ENCODE measurements at places on chromosomes 16 and 17.
A peak's percentile ranks its signal among the peaks of the same experiment; 100 is the strongest.

- DNase-seq, result peak; percentile 99
Observed at GRCh38 chr17:65154770-65155589, 17.8 kb downstream of the RGS9 start.

- no peak for DNase-seq
Observed at GRCh38 chr16:79267781-79268180, 332.8 kb downstream of the MAF start.

DNA sequence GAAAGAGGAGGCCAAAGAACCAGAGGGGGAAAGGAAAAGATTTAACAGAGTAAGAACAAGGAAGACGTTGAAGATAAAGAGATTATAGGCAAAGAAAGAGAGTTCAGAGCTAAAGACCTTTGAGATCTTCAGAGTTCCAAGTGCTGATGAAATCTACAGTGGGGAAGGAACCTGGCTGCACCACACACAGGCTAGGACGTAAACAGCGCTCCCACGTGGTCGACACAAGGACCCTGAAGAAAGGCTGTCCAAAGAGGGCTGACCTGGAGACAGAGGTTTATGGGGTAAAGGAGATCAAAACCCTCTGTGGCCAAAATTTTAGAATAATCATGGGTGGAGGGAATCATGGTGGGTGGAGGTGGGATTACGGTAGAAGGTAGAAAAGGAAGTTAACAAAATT, 121.6 kb downstream of the PMP22 start:
- DNase-seq, result no peak

GRCh38 chr16:88481851-88482250, 28.8 kb downstream of the ZFPM1 start:
- DNase-seq, result no peak

GRCh38 chr17:48505788-48506187, 25.0 kb downstream of the HOXB1 start:
- DNase-seq, result peak; percentile 32

DNA sequence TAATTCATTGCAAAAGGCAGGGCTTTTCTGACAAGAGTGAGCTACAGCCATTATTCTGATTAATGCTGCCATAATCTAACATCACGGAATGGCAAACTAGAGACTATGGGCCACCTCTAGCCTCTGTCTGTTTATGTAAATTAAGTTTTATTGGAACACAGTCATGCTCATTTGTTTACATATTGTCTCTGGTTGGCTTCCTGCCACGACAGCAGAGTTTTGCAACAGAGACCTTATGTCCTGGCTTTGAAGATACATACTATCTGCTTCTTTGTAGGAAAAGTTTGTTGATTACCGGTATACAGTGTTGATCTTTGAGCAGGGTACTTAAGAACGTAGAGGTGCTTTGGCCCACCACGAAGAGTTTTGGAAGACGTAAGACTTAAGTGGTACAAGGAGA, 715.9 kb upstream of the RBFOX1 start:
- no peak for DNase-seq

DNA sequence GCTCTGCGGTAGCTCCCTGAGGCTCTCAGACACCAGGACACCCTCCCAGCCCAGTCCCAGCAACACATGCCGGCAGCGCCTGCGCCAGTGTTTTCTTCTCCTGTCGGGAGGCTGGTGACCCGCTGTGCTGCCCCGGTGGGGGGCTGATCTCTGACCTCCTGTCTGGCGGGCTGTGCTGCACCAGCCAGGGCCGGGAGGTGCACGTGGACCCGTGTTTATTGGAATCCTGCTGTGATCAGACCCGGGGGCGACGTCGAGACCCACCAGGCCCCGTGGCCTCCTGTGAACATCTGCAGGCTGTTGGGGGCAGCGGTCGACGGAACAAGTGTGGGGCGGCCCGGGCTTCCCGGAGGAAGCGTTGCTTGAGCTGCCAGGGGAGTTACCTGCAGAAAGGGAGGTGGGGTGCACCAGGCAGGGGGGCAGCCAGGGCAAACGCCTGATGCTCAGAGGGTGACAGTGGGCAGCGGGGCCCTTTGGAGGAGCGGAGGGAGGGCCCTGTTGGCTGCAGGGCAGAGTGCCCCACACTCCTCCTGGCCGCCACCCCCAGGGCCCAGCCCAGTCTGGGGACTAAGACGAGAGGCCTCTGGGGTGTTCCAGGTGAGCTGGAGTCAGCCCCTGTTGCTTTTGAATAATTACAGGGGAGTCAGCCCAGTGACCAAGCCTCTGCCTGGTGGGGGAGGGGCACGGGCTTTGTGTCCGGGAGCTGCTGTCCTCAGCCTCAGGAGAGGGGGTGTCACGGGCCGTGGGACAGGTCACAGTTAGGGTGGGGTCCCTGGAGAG, 2.3 kb upstream of the SSTR5 start:
- no peak for DNase-seq

- no peak for DNase-seq
Observed at GRCh38 chr16:23615805-23616204, 19.7 kb upstream of the NDUFAB1 start.

DNA sequence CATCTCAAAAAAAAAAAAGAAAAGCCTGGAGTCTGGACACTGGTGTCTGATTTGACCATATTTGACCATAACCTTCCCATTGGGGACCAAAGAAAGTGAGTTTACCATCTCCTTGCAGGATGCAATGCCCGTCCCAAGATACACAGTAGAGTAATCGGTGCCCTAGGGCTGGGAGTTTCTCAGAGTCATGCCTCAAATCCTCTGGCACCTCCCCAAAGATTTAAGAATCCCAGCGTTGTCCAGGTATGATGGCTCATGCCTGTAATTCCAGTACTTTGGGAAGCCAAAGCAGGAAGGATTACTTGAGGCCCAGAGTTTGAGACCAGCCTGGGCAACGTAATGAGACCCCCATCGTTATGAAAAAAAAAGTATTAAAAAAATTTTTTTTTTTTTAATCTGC, 5.0 kb downstream of the PITPNM3 start:
- DNase-seq, result no peak
